ENCODE measurements at places on chromosomes 13 and 19.
A peak's percentile ranks its signal among the peaks of the same experiment; 100 is the strongest.

DNA sequence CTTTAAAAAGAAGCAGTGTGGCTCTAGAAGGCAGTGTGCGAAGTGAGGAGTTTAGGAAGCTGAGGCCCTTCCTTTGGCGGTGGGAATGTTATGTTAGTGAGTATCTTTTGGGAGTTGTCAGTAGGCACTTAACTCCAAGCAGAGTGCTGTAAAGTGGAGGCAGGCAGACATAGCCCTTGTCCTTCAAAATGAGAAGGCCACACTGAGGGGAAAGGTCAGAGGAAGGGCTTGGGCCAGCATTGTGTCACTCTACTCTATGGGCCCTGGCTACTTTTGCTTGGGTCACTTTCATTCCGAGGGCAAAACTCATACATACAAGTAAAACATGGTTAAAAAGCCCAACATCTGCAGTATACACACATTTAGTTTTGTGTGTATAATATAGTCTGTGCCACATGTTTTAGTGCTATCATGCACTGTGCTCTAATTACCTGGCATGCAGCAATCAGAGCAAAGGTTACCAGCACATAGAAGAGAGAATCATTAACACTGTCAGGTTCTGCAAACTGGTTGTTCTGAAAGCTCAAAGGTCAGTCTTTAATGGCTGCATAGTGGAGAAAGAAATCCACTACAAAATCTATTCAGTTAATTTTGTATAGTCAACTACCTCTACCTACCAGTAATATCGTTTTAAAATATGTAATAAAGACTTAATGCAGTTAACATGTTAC lies 64.4 kb downstream of the WASF3 start:
- H3K27ac ChIP-seq = no peak overlapping the region
- no peak for DNase-seq
- no peaks in the 10 kb centered on the region for H3K27me3 ChIP-seq
- no peak overlapping the region for H3K4me3 ChIP-seq
- no peaks in the 10 kb centered on the region for H3K4me1 ChIP-seq

DNA sequence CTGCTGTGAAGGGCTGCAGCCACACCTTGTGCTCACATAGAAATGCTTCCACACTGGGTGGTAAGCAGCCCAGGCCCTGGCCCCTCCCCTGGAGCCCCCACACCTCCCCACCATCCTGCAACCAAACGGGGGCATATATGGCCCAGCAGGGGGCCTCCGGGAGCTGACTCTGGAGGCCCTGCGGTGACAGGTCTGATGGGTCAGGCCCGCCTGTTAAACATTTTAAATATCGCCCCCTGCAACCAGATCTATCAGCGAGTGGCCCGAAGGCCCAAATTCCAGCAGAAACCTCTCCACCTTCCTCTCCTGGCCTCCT lies 48.0 kb upstream of the KATNAL1 start:
- H3K36me3 ChIP-seq = no peaks in the 10 kb centered on the region
- no peak overlapping the region for H3K4me3 ChIP-seq
- no peak overlapping the region for H3K27ac ChIP-seq
- H3K4me1 ChIP-seq = no peaks in the 10 kb centered on the region

DNA sequence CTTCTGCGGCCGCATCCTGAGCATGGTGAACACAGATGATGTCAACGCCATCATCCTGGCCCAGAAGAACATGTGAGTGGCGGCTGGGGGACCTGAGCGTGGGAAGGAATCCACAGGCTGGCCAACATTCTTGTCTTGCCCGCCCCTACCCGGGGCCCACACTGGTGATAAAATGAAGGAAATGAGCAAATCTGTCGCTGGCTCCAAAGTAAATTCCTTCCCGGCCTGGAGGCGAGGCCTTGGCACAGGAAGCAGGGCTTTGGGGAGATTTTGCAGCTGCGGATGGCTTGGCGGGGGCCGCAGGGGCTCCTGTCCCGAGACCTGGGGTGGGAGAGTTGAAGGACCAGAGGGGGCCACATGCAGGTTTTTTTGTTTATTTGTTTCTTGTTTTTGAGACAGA lies 4.4 kb downstream of the KXD1 start:
- DNase-seq = no peak
- H3K4me3 ChIP-seq = no peak overlapping the region
- H3K27me3 ChIP-seq = no peaks in the 10 kb centered on the region
- H3K4me1 ChIP-seq = peaks cover 5% of the 10 kb centered on the region
- peak overlapping the region; percentile 73 for H3K27ac ChIP-seq

- no peak for DNase-seq
- no peaks in the 10 kb centered on the region for H3K4me1 ChIP-seq
- no peaks in the 10 kb centered on the region for H3K36me3 ChIP-seq
Observed at GRCh38 chr19:35408284-35409171, 37.7 kb downstream of the GPR42 start.

DNA sequence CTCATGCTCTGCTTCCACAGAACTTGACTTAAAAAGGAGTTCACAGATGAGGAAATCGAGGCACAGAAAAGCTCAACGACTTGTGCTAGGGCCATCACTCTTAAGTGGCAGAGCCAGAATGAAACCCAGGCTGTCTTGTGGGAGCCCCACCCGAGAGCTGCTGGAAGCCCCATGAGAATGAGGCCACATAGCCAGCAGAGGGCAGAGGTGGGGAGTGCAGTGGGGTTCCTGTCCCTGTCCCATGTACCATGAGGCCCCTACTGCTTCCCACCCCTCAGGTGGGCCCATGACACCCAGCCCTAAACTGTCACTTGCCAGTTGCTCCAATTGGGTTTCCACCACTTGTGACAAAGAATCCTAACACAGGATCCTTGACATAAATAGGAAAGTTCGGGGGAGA lies 175.9 kb downstream of the IRS2 start:
- no peaks in the 10 kb centered on the region for H3K27me3 ChIP-seq
- H3K36me3 ChIP-seq = no peaks in the 10 kb centered on the region
- H3K4me3 ChIP-seq = no peak overlapping the region
- no peak overlapping the region for H3K27ac ChIP-seq
- H3K4me1 ChIP-seq = no peaks in the 10 kb centered on the region
